ENCODE measurements at places on chromosomes 7 and 10.

GRCh38 chr10:46064269-46064817 lies 18.3 kb upstream of the MSMB start:
- no peak for DNase-seq

GRCh38 chr7:111919631-111920179 lies 286.5 kb downstream of the DOCK4 start:
- no peak for DNase-seq

GRCh38 chr7:101817471-101818286 lies at the start of gene CUX1:
Gene CUX1, plus strand, starts transcription at chr7:101817626. Its CDS starts 14 bp downstream, at chr7:101817640.
- peak; percentile 57 for DNase-seq

DNA sequence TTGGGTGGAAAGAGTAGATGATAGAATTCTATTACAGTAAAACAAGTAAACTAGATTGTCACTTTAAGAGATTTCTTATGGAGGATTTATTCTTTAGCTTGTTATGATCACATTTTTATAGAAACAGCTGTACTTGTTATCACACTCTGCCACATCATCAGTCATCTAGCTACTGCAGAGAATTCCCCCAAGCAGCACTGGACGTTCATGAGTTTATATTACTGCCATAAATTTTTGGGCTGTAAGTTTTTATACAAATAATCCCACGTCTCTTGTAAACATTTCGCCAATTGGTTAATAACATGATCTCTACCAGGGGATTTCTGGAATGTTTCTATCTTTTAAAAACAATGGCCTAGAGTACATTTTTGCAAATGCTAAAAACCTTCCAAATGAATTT lies 238.8 kb downstream of the POLR1F start:
- no peak for DNase-seq

DNA sequence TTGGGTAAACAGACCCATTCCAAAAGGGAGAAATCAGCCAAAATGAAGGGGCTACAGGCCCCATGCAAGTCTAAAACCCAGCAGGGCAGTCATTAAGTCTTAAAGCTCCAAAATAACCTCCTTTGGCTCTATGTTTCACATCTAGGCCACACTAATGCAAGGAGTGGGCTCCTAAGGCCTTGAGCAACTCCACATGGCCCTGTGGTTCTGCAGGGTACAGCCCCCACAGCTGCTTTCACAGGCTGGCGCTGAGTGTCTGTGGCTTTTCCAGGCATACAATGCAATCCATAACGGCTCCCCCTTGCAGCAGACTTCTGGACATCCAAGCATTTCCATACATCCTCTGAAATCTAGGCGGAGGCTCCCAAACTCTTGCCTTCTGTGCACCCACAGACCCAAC lies 9.0 kb downstream of the TMEM243 start:
- DNase-seq, result no peak

DNA sequence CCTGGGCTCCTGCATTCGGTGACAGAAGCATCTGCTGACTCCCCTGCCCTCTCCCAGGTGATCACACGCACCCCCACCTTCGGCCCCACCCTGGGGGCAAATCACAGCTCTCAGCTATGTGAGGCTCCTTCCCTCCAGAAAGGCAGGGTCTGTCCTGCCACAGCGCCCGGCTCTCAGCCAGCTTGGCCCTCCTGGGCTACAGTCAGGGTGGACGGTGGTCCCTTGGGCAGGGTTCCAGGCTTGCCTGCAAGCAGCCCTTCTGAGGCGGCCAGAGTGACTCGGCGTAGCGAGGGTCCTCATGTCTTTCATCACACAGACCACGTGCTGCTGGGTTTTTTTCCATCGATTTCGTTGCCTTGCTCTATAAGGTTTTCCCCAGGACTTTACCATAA lies 53.6 kb upstream of the EBF3 start:
- DNase-seq, result no peak

- no peak for DNase-seq
Observed at GRCh38 chr10:20970708-20971107, 73.6 kb upstream of the NEBL start.

DNA sequence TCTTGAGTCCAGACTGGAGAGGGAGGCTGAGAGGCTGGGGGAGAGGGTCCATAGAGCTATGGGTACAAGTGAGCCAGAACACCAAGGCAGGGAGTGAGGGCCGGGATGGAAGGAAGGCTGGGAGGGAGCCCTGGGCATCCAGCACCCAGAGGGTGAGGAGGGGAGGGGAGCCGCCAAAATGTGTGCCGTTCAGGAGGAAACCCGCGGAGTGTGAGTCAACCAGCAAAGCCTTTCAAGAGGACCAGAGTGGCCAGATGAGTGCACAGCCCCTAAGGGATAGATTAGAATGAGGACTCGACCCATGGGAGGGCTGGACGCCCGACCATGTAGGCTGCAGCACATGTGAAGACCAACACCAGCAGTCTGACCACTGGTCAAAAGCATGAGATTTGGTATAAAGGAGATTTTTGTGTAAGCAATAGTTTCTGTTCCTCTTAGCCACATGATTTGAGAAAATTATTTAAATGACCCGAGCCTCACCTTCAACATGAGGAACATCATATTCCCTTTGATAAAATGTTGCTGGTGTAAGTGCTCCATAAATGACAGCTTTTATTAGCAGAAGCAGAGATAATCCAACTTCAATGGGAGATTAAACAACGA lies 179.7 kb upstream of the GRB10 start:
- no peak for DNase-seq

GRCh38 chr7:90551036-90551435 lies 45.1 kb upstream of the CDK14 start:
- no peak for DNase-seq
